Neuronal stem cell (in vitro differentiated cells): ENCODE measurements at places on chromosomes 5 and 9.

GRCh38 chr5:33460210-33460609 is 19.4 kb downstream of the TARS1 start:
- DNase-seq = no peak

GRCh38 chr5:170464280-170465127 is 39.3 kb upstream of the KCNIP1 start:
- no peak for DNase-seq

- no peak for DNase-seq
Measured at GRCh38 chr5:14671414-14671813, 6.9 kb downstream of the OTULIN start.

DNA sequence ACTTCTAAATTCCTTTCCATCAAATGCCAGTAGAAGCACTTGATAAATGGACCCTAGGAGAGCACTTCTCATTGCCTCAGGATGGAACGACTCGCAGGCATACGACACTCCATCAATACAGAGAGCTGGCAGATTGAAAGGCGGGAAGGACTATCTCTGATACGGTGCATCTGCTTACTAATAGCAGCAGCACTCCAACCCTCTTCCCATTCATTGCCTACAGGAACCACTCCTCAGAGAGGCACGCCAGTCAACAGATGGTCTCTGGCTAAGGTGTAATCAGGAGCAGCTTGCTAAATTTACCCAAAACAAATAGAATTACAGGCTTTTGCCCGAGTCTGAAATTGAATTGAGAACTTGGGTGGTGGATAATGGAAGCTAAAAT is 168.1 kb downstream of the EFNA5 start:
- DNase-seq = no peak

DNA sequence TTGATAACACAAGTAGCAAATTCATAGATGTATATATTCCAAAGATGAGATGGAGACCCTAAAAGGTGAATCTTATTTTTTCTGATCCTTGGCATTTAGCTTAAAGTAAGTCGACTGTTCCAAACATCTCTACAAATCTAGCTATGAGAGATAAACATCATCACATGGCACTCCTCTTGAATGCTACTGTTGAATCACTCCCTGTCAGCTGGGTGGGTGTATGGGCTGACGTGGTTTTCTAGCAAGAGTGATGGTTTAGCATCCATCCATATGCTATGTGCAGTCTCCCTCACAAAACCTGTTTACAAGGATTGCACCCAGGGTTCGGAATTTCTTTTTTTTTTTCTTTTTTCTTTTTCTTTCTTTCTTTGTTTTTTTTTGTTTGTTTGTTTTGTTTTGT is 13.8 kb downstream of the ACO1 start:
- no peak for DNase-seq

DNA sequence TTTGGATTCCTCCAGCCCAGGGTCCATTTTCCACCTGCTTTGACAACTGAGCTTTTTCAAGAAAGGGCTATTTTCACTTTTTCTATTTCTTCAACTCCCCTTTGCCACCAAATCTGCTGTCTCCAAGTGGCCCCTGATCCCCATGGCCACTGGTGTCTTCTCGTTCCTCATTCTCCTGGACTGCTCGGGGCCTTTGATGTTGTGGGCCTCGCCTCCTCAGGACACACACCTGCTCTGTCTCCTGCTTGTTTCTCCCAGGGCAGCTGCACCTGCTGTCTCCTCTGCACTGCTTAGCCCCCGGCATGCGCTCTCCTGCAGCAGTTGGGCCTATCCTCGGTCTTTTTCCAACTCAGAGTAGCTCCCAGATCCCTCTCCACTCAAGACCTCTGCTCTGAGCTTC is 16.3 kb upstream of the NANS start:
- no peak for DNase-seq

DNA sequence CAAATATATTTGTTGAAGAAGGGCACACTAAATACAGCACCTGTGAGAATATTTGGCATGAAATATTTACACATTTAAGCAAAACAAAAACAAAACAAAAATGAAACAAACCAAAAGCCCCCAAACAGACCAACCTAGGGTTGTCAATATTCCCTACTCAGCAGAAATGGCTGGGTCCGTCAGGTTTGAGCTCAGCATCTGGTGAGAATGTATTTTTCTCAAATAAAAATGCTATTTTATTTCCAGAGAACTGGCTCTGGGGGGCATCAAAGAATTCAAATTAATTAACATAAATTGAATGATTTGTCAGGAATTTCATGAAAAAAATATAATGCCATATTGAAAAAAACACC is 142.8 kb upstream of the COL5A1 start:
- no peak for DNase-seq

- no peak for DNase-seq
Measured at GRCh38 chr5:149310947-149311658, 34.2 kb upstream of the GRPEL2 start.

DNA sequence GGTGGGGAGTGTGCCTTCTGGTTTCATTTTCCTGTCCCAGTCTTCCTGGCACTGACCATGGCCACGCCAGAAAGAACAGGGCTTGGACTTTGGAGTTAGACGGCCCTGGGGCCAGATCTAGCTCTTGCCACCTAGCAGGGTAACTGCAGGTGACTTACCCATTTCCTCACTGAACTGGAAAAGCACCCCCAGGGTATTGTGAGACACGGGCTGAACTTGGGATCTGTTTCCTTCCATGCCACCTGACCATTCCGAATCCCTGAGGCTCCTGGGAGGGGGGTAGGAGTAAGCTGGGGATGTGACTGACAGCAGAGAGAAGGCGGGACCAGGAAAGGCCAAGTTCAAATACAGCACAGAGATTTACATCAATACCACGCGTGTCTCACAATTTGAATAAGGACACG is 9.4 kb downstream of the HNRNPAB start:
- DNase-seq = no peak

GRCh38 chr9:117407436-117408022 is 7.3 kb downstream of the ASTN2 start:
- DNase-seq = no peak

DNA sequence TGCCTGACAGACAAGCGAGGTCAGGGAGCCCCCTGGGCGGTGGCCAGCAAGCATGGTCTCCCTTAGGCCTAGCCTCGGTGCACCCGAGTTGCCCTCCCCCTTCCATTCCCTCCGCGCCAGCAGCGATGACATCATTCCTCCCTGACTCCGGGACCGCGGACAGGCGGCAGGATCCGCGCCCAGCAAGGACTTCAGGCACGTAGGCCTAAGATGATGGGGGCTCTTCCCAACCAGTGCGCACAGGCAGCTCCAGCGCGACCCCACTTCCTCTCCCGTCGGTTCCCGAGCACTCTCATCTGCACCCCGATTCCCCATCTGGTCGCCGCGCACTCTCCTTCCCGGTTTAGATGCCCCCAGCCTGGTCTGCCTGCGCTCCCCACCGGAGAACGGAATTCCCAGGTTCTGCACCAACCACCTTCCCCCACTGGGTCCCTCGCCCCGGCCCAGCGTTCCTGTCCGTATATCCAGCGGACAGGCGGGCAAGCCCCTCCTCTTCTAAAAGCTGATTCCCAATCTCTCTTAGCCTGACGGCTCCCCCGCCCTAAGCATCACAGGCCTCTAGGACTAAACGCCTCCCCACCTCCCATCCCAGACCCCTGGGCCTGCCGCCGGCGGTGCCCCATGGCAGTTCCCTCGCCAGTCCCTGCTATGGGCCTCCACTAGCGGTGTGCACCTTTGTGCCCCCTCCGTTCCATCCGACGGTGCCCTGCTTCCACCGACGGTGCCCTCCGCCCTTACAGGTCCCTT is 931 bp downstream of the FAM219A start:
- DNase-seq = peak; percentile 27

GRCh38 chr9:102521097-102521755 is 473.9 kb upstream of the CYLC2 start:
- no peak for DNase-seq

DNA sequence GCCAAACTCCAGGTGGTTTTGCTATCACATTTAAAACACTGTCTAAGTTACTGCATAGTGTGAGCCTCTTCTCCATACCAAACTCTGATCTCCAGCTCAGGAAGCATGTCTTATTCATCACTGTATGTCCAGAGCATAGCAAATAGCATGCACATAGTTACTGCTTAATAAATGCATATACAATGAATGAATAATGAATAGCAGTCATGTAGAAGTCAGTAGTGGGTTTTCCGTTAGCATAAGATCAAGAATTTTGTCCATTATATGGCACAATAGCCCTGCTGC is 329.4 kb downstream of the ARRDC3 start:
- no peak for DNase-seq

GRCh38 chr9:121240472-121241135 is 27.4 kb upstream of the GSN start:
- DNase-seq = no peak

DNA sequence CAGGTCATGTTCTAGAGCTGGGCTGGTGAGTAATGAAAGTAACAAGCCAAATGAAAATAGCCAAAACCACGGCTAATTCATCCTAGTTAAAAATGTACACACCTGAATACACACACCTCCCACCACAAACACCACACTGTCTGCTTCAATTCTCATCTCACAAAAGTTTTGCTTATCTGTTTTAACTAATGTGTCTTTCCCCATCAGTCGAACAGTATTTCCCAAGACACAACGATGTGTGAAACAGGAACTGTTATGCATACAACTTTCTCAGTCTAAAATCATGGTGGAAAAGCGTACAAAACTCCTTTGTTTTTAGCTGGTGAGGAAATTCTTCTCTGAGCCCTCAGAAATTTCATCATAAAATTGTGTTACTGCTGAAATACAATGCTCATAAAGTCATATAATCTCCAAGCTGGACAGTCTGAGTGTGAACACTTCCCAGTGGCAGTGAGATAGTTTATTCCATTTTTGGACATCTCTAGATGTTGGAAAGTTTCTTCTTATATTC is 242.4 kb downstream of the EFNA5 start:
- no peak for DNase-seq

- DNase-seq = no peak
Measured at GRCh38 chr5:166369807-166370206, 1921.6 kb upstream of the WWC1 start.

- no peak for DNase-seq
Measured at GRCh38 chr5:161420521-161420920, 126.0 kb downstream of the GABRB2 start.

GRCh38 chr9:99626426-99626825 is 195.3 kb upstream of the NR4A3 start:
- no peak for DNase-seq

DNA sequence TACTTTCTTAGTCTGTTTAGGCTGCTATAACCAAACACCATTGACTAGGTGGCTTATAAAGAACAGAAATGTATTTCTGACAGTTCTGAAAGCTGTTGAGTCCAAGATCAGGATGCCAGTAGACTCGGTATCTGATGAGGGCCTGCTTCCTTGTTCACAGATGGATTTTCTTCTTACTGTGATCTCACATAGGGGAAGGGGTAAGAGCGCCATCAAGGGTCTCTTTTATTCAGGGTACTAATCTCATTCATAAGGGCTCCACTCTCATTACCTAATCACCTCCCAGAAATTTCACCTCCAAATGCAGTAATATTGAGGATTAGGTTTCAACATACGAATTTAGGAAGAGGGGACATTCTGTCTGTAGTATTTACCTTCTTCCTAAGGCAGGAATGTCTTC is 384.0 kb upstream of the DMAC1 start:
- DNase-seq = no peak

DNA sequence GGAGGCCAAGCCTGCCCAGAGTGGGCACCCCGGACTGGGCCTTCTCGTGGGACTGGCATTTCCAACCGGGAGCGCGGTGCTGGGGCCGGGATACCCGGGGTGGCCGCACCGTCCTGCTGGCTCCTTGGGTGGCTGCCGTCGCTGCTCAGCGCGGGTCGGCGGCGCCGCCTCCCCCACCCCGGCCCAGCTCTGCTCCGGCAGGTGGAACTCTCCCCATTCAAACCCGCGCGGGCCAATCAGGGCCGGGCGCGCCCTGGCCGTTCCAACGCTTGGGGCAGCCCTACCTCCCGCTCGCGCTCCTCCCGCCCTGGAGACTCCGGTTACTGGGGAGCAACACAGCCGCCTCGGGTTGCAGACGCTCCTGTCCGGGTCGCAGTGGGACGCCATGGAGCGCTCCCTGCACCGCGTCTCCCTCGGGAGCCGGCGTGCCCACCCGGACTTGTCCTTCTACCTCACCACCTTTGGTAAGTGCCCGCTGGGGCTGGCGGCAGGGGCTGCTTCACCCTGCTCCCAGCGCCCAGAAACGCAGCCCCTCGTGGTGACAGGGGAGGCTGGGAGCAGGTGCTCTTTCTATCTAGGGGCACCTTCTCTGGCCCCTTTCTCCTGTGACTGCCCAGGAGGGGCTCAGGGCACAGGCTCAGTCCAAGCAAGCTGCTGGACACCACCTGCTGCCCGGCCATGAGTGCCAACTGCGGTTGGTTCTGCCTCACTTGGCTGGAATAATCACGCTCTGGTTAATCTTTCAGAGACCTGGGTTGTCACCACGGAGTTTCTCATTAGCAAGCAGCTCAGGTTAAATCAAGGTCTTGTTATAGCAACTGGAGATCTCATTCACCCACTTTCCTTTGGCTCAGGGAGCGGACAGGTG is at the start of gene RGS3:
TSS of gene RGS3 (plus strand) at position 310 of the 868 bp plus-strand sequence. CDS start at position 386, 76 bp downstream.
- peak; percentile 72 for DNase-seq

DNA sequence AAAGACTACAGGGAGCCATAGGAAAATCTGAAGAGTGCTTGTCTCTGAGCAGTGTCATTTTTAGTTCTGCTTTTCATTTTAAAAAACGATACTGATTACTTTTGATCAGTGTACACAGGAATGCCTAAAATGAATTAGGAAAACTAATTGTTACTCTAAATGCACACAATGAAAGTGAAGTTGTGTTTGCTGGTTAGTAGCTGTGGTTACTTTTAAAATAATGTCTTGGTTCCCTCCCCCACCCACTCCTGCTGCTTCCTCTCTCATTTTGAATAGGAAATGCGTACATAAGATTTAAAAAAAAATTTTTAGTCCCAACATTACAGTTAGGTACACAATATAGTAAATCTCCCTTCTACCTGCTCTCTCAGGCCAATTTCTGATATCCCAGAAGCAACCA is 47.5 kb upstream of the PLPP1 start:
- no peak for DNase-seq

DNA sequence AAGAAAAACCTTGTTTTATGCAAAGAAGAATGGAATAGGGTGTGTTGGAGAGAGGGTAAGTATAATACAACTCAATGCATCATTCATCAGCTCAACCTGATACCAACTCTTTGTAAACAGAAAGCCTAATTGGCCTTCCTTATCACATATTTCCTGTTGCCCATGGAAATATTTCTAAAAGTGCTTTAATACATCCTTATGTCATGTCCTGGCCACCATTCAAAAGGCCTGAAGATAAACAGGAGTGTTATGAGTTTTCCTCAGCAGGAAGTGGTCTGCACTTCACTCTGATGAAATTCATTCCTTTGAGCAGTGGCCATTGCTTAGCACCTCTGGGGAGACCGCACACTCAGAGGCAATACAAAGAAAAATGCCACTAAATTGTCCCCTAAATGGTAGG is 511.2 kb downstream of the SEMA5A start:
- DNase-seq = no peak

DNA sequence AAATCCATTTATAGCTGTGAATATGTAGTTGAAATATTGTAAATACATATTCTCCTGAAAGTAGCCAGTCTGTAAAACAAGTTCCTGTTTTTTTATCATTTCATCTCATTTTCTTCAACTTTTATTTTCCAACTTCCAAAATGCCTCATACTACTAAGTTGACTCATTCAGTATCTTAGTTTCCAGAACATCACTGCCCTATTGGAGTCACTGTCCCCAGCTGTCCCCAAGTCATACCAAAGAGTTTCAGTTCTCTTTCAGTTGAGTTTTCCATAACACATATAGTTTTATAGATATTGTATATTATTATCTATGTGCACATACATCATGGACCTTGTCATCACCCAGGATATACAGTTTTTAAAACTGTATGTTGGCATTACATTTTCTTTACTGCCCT is 261.7 kb downstream of the CDH12 start:
- no peak for DNase-seq

GRCh38 chr5:72841756-72842535 is 25.5 kb downstream of the TNPO1 start:
- no peak for DNase-seq
